ENCODE measurements at places on chromosomes 13 and 19.

DNA sequence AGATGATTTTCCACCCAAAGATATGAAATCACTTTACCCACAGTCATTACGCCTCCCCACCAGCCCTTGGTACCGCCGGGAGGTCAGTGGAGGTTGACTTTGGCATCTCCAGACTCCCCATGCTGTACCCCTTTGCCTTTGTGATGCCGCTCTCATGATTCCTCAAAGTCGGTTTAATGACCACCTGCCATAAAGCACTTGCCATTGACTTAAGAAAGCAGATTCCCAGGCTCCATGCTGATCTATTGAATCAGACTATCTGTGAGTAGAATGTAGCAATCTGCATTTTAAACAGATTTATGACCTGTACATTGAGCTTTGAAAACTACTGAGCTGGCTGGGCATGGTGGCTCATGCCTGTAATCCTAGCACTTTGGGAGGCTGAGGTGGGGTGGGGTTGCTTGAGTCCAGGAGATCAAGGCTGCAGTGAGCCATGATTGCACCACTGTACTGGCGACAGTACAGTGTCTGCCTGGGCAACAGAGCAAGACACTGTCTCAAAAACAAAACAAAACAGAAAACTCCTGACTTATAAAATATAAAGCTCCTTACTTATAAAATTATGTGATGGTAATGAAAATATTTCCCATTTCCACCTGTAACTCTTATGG lies 235.2 kb downstream of the KLF5 start:
- DNase-seq, result no peak

DNA sequence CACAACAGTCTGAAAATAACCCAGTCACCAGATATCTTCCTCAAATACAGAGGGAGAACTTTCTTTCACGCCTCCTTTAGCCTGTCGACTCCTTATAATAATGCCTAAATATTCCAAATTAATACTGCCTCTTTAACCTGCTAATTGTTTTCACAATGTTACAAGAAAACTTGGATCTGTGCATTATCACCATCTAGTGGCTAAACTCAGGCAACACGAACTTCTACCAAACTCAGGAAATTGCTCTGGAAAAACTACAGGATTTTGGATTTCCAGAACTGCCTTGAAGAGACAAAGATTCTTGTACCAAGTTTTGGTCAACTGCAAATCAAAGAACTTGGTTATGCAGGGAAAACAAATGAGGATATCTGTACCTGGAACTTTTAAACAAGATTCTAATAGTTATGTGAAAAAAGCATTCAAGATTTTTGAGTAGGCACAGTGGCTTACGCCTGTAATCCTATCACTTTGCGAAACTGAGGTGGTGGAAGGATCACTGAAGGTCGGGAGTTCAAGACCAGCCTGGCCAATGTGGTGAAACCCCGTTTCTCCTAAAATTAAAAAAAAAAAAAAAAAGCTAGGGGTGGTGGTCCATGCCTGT lies 10.8 kb downstream of the CLN5 start:
- no peak for DNase-seq

- DNase-seq, result no peak
Observed at GRCh38 chr13:113763961-113764792, 5.2 kb downstream of the TMEM255B start.

DNA sequence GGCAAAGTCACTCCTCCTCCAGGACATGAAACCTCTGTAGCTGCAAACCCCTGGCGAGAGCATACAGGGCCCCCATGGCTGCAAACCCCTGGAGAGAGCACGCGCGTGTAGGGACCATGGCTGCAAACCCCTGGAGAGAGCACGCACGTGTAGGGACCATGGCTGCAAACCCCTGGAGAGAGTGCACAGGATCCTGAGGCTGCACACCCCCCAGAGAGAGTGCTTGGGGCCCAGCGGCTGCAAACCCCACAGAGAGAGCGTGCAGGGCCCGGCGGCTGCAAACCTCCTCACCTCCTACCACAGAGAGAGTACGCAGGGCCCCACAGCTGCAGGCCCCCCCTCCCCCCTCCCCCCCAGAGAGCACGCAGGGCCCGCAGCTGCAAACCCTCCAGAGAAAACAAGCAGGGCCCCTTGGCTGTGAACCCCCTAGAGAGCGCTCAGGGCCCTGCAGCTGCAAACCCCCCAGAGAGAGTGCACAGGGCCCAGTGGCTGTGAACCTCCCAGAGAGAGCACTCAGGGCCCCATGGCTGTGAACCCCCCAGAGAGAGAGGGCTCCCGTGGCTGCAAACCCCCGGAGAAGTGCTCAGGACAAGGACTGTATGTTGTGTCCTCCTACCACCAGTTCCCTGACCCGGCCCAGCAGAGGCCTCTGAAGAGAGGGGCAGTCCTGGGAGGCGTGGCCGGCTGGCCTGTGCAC lies 7.3 kb downstream of the ADPRHL1 start:
- DNase-seq, result no peak

DNA sequence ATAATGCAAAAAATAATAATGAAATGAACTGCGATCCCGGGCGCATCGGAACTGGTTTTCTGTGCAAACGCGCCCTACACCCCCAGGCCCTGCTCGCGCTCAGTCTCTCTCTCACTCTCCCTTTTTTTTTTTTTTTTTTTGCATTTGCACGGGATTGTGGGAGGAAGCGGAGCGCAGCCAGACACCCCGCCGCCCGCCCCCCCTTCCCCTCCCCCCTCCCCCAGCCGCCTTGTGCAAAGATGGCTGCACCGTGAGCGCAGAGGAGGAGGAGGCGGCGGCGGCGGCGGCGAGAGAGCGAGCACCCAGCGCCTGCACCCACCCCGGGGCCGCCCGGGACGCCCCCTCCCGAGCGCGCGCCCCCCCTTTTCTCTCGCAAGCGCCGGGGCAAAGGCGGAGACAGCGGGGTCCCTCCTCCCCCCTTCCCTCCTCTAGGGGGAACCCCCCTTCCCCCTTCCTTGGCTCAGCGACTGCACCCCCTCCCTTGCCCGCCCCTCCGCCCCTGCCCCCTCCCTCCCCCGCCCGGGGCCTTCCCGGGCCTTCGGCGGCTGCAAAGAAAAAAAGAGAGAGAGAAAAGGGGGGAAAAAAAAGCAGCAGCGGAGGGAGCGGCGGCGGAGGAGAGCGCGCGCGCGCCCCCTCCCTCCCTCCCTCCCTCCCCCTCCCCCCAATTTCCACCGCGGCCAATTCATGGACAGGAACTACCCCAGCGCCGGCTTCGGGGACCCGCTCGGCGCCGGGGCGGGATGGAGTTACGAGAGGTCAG lies at the start of gene PRR12:
Gene PRR12, plus strand, starts transcription at position 212 of the 760 bp plus-strand sequence. Its CDS starts 473 bp downstream, at position 685.
- DNase-seq, result peak; percentile 71

DNA sequence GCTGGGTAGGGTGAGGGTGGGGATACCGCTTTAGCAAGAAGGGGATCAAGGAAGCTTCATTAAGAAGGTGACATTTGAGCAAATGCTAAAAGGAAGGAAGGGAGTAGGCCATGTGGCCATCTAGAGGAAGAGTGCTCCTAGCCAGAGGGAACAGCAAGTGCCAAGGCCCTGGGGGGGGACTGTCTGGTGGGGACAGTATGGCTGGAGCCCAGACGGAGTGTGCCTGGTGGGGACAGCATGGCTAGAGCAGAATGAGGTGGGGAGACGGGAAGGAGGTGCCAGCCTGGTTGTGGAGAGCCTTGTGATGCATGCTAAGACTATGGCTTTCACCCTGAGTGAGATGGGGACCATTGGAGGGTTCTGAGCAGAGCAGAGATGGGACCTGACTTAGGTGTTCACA lies 2.1 kb upstream of the TGFB1 start:
- DNase-seq, result no peak

All from adrenal gland (tissue), 19 donors.